Stimulated activated CD8-positive, alpha-beta memory T cell treated with anti-CD3 and anti-CD28 coated beads, Interleukin-15, amount 100 ng/mL, for 48 hours (primary cell): ENCODE measurements at places on chromosomes 2 and 18.

DNA sequence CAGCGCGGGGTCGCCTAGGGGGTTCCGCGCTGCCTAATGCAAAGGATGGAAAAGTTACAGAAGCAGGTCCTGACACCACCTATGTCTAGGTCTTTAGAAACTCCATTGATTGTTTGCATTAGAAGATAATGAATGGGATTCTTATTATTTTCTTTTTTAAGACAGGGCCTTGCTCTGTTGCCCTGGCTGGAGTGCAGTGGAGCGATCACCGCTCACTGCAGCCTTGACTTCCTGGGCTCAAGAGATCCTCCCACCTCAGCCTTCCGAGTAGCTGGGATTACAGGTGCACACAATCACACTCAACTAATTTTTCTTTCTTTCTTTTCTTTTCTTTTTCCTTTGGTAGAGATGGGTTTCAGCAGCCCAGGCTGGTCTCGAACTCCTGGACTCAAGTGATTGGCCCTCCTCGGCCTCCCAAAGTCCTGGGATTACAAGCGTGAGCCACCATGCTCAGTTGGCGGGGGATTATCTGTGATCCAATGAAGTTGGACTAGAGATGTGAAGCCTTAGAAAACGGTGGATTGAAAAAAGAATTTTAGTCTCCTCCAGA lies 761 bp upstream of the IDH1 start:
- no peak for DNase-seq

DNA sequence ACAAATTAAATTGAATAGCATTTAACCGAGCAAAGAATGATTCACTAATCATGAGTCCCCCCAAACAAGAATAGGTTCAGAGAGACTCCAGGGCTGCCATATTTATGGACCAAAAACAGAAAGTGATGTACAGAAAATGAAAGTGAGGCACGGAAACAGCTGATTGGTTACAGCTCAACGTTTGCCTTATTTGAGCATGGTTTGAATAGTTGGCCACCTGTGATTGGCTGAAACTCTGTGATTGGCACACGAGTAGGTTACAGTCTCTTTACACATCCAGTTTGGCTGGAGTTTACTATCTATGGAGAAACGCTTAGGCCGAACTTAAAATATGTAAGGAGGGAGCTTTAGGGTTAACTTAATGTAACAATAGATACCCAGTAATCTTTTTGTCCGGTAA lies 27.0 kb upstream of the DPYSL5 start:
- no peak for DNase-seq

GRCh38 chr2:217757108-217757463 lies 245.7 kb downstream of the TNS1 start:
- no peak for DNase-seq

DNA sequence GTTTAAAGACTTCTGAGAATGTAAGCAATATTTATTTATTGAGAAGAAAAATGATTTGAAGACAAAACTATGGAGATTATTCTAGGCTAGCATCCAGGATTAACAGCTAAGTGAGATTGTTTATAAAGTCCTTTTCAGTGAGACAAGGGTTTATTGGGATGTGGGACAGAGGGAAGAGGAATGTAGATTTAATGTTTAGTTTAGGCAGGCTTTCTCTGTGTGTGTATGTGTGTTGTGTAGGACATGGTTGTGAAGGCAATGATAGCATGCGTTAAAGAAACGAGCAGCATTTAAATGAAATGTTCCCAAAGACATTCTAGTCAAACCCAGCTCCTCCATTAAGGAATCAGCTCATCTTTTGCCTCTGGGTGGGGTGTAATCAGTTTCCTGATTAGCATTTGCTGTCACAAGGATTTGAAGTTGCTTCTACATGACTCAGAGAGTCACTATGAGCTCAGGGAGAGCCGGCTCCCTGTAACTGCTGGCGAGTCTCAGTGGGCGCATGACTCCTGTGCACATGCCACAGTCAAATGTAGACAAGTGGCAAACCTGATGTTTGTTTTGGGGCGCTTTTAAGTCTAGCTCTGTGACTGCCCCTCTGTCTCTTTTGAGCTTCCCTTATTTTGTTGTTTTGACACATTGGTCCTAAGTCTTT lies 442.2 kb upstream of the CELF4 start:
- DNase-seq, result no peak

GRCh38 chr2:43212216-43212835 lies 14.1 kb downstream of the ZFP36L2 start:
- no peak for DNase-seq

DNA sequence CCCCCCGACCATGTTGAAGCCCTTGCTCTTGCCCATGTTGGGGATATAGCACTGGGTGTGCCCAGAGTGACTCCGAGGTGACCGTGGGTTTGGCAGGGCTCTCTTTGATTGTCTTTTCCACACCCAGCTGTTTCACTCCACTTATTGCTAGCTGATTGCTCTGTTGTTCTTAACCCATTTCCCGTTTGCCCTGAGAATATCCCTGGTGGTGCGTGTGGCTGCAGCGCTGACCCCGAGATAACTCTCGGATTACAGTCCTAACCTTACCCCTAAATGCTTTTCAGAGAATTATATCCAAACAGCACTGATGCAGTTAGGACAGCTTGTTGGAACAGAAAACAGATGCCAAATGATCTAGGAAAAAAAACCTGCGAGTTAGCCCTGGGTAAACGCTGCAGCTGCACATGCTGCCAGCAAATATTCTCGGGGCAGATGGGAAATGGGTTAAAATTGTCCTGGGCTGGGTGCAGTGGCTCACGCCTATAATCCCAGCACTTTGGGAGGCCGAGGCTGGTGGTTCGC lies 34.3 kb upstream of the SNORC start:
- no peak for DNase-seq

DNA sequence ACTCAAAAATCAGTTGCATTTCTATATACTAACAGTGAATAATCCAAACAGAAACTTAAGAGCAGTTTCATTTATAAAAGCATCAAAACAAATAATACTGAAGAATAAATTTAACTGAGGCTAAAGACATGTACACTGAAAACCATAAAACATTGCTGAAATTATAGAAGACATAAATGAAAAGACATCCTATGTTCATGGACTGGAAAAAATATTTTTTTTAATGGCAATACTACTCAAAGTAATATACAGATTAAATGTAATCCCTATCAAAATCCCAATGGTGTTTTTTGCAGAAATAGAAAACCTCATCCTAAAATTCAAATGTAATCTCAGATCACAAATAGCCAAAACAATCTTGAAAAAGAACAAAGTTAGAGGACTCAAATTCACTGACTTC lies 28.6 kb downstream of the ROCK1 start:
- DNase-seq, result no peak

GRCh38 chr2:171185165-171185818 lies 24.6 kb upstream of the TLK1 start:
- no peak for DNase-seq

- no peak for DNase-seq
These were observed 132.1 kb downstream of the MBP start for GRCh38 chr18:77000527-77000926.

DNA sequence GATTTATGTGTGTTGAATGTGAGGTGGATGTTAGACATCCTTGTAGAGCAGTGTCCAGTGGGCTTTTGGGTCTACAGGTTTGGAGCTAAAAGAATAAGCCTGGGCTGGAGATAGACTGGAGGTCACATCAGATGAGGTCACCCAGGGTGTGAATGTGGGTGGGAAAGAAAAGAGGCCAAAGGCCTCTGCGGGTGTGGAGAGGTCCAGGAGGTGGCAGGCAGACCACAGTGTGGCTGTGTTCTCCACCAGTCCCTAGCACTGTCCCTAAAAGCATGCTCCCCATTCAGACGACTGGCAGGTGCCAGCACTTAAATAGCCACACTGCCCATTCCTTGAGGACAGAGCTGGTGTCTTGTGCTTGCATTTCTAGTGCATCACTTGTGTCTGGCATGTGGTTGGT lies 4.1 kb downstream of the ATG4B start:
- no peak for DNase-seq

DNA sequence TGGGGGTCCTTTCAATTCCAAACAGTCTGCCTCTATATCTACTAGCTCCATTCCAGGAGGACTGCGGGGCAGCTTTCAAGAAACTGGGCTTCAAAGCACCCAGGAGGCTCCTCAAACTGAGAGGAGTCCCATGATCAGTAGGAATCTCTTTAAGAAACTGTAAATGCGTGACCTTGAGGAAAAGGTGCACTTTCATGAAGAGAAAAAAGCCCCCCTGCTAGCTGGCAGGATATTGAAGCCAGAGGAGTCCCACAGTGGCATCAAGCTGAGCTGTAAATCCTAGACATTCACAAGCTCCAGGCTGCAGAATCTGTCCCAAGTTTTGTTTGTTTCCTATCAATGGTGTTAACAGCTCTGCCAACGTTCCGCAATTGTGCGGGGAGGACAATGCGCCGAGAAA lies 790.1 kb downstream of the SLC4A3 start:
- no peak for DNase-seq

DNA sequence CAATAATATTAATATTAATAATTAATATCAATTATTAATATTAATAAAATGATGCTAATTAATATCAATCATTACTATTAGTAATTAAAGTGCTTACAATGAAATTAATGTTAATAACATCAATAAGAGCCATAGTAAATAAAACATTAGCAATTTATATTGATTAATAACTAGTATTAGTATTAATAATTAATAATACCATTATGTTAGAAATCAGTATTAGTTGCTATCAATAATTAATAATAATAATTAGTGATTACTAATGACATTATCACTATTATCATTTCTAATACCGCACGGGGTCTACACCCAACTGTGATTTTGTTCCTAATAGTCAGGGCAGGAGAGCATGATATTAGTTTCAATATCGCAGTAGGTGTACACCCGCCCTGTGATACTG lies 22.8 kb upstream of the AQP4 start:
- no peak for DNase-seq

DNA sequence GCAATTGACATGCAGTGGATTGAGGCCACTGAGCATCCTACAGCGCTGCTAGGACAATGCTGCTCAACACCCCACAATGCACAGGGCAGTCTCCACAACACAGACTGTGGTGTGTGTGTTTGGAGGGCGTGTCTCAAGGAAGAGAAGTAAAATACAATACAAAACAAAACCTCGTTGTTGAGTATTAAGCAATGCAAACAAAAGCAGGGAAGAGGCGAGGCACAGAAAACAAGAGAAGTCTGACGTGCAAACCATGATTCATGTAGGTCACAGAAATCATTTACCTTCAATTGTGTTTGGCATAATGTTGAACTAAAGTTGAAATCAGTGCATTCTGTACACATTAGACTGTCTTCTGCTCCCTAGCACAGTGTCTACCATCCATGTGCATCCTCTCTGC lies 260.9 kb downstream of the PHLPP1 start:
- DNase-seq, result no peak
